IMR-90 (cell line): ENCODE measurements at places on chromosomes 1 and 21.
A peak's percentile ranks its signal among the peaks of the same experiment; 100 is the strongest.

DNA sequence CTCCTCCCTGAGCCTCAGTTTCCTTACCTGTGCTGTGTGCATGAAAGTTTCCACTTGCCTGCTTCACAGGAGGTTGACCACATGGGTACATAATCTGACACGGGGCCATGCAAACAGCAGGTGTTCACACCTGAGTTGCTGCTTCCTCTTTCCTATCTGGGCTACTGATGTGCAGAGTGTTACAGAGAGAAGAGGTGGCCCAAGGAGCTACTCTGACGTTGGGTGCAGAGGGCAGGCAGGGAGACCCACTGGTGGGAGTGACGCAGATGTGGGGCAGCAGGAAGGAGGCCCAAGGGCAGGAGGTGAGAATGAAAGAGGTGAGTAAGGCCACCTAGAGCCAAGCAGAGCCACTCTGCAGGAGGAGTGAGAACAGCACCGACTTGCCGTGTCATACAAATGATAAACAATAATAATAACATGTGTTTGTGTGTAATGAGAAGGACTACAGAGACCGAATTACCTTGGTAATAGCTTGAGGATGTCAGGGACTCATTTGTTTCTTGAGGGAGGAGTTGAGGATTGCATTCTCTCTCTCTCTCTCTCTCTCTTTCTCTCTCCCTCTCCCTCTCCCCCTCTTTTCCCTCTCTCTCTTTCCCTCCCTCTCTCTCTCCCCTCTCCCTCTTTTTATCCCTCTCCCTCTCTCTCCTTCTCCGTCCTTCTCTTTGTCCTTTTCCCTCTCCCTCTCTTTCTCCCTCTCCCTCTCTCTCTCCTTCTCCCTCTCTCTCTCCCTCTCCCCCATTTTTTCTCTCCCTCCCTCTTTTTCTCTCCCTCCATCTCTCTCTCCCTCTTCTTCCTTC, 87.4 kb upstream of the IGSF21 start:
- H3K4me1 ChIP-seq = no peaks in the 10 kb centered on the region
- no peaks in the 10 kb centered on the region for H3K36me3 ChIP-seq
- H3K27me3 ChIP-seq = no peaks in the 10 kb centered on the region; the same call in 1 of the 2 replicates
- no peak overlapping the region for H3K4me3 ChIP-seq
- no peak for DNase-seq

GRCh38 chr1:204659056-204659455, 26.5 kb downstream of the LRRN2 start:
- H3K4me1 ChIP-seq = no peaks in the 10 kb centered on the region
- no peaks in the 10 kb centered on the region for H3K36me3 ChIP-seq
- no peak for DNase-seq
- H3K4me3 ChIP-seq = no peak overlapping the region

DNA sequence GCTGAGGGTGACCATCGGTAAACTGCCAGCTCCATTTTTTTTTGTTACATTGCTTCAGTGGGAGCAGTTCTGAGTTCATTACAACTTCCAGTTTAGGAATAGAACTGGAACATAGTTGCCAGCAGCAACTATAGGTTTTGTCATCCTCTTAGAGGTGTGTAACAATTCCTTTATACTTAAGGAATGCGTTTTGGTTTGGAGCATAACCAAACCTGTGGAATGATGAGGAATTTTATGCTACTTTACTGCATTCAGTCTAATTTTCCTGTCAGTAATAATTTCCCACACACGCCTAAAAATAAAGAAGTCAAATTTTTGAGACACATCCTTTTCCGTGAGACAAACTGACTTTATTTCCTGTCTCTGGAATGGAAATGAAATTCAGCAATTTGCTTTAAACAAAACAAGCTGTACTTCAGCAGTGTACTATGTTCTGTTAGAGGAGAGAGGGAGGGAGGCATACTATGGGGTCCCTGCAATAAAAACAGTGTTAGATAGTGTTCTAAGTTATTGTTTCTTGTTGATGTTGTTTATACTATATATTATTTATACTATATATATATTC, 4.8 kb upstream of the AMPD1 start:
- no peak for DNase-seq
- H3K4me3 ChIP-seq = no peak overlapping the region
- H3K27ac ChIP-seq = no peak overlapping the region
- no peaks in the 10 kb centered on the region for H3K4me1 ChIP-seq

GRCh38 chr1:35885961-35886558, 3.1 kb downstream of the AGO1 start:
- peaks cover 14% of the 10 kb centered on the region for H3K4me1 ChIP-seq
- peaks cover 4% of the 10 kb centered on the region; the same call in 1 of the 2 replicates for H3K36me3 ChIP-seq

DNA sequence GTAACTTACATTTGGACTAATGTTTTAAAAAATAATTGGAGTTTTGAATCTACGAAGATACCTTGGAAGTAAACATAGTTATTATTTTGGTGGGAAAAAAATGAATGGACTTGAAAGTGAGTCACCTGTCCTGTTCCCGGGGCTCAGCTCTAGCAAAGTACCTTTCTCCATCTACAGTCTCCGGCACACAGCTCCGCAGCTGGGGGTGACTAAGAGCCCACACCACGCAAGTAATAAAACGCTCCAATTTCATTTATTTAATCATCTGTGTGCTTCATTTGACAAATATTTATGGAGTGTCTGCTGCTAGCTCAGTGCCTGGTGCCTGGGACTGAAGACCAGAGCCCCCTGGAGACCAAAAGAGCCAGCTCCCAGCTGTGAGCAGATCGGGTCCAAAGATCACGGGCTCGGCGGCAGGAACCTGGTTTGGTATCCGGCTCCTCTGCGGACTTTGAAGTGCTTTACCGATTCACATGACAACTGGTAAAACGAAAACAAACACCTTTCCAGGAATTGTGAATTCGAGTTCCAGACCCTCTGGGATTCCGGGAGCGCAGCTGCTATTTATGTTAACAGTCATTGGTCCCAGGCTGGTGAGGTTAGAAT, 1.7 kb upstream of the RIPK4 start:
- H3K4me3 ChIP-seq = peak overlapping the region; percentile 38
- H3K27ac ChIP-seq = no peak overlapping the region
- peak; percentile 85 for DNase-seq
- no peaks in the 10 kb centered on the region for H3K36me3 ChIP-seq

DNA sequence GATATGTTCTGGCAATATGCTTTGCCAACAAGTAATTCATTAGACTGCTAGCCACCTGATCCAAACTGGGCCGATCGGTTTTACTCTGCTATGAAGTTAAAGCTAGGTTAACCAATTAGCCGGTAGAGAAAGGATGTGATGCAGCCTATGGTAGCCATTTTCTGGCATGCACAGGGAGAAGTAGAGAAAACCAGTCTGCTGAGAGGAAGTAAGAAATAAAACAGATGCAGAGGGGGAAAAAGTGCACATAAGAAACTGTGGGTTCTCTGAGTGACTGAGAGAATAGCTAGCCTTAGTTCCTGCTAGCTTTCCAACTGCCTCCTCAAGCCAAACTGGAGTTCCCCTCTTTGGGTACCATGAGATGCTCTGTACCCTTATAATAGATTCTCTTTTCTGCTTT, 52.8 kb downstream of the ARID4B start:
- no peaks in the 10 kb centered on the region for H3K27me3 ChIP-seq
- H3K4me1 ChIP-seq = peaks cover 8% of the 10 kb centered on the region
- no peak overlapping the region for H3K4me3 ChIP-seq

- 0 out of 2 replicates have a peak overlapping the region, but pooled peaks have one; percentile 82 for H3K4me3 ChIP-seq
- peaks cover 3% of the 10 kb centered on the region; the same call in 1 of the 2 replicates for H3K36me3 ChIP-seq
- peaks cover 9% of the 10 kb centered on the region for H3K4me1 ChIP-seq
- H3K27me3 ChIP-seq = no peaks in the 10 kb centered on the region
Observed at GRCh38 chr1:160097151-160097910, 1.1 kb downstream of the IGSF8 start.

DNA sequence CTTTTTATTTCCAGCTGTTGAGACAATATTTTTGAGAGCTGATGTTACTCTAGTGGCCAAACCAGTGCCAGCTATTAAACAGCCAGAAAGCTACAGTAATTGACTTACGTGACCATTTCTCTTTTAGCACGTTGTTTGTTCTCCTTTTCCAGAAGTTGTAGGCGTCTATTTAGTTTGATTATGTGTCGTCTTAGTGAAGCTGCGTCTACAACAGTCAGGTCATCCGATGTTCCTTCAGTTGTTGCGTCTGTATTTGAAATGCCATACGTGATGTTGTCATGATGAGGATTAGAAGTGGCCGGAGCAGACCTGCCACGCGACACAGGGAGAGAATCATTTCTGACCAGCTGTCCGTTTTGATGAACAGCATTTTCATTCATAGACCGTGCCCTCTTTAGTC, 38.2 kb downstream of the TMEM51 start:
- peaks cover 4% of the 10 kb centered on the region for H3K36me3 ChIP-seq
- H3K4me3 ChIP-seq = no peak overlapping the region
- H3K27me3 ChIP-seq = no peaks in the 10 kb centered on the region
- DNase-seq = no peak

- H3K27ac ChIP-seq = no peak overlapping the region
- H3K27me3 ChIP-seq = peaks cover 12% of the 10 kb centered on the region
- no peak for DNase-seq
- peaks cover 11% of the 10 kb centered on the region for H3K4me1 ChIP-seq
Observed at GRCh38 chr1:31834501-31834900, 18.7 kb upstream of the SPOCD1 start.

DNA sequence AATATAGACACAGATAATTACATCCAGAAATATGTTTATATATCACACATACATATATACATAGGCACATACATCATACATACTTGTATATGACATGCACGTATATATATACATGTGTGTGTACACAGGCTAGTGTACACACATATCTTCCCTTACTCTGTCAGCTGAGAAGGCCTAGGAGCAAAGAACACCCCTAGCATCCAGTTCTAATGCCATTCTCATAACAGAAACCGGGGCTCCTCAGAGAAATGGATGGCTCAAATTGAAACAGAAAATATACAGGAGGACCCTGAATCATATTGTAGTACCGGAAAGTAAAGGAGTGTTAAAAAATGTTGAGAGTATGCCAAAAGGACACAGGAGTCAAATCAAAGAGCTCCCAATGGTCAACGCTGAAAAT, 19.7 kb upstream of the HYI start:
- H3K4me1 ChIP-seq = peaks cover 19% of the 10 kb centered on the region
- H3K27me3 ChIP-seq = no peaks in the 10 kb centered on the region
- H3K27ac ChIP-seq = peak overlapping the region; percentile 86
- DNase-seq = no peak

- no peaks in the 10 kb centered on the region for H3K4me1 ChIP-seq
- no peak for DNase-seq
- no peaks in the 10 kb centered on the region for H3K36me3 ChIP-seq
- H3K27ac ChIP-seq = no peak overlapping the region
Observed at GRCh38 chr1:75583282-75583681, 27.6 kb downstream of the SLC44A5 start.

- H3K27me3 ChIP-seq = peaks cover 12% of the 10 kb centered on the region
- DNase-seq = no peak
- peak overlapping the region; percentile 82 for H3K4me3 ChIP-seq
- peak overlapping the region; percentile 40 for H3K27ac ChIP-seq
- H3K36me3 ChIP-seq = no peaks in the 10 kb centered on the region
Observed at GRCh38 chr1:197903196-197903514, 725 bp downstream of the C1orf53 start.
